Ammon's horn (tissue), 1 donor: ENCODE measurements at places on chromosomes 13 and 19.

DNA sequence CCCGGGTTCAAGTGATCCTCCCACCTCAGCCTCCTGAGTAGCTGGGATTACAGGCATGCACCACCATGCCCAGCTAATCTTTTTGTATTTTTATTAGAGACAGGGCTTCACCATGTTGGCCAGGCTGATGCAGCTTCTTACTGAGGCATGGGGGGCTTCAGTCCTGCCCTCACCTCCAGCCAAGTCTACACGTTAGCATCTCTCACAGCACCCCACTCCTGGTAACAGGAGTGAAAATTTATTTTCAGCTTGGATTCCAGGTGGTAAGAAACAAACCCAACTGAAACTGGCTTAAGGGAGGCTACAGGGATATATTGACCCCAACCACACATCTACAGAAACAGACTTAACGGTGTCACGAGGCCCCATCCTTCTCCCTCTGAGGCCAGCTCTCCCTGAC, 10.6 kb downstream of the NKPD1 start:
- DNase-seq: no peak

DNA sequence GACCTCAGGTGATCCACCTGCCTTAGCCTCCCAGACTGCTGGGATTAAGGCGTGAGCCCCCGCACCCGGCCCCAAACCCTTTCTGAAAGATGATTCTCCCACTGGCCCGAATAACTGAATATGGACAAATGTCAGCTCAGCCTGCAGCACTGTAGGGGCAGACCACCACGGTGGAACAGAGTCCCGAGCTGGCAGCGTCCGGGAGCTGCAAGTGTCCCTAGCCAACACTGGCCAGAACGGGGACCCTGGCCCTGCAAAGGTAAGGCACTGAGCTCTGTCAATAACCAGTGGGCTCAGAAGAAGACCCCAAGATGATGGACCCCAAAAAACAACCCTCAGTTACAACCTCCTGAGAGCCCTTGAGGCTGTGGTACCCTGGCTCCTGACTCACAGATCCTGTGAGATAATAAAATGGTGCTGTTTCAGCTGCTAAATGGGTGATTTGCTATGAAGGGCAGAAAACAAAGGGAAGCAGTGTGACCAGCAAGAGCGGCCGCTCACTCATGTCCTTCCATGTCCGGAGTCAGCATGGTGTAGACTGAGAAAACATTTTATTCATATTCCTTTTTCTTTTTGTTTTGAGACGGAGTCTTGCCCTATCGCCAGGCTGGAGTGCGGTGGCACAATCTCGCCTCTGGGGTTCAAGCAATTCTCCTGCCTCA, 1.6 kb downstream of the LSM7 start:
- no peak for DNase-seq

DNA sequence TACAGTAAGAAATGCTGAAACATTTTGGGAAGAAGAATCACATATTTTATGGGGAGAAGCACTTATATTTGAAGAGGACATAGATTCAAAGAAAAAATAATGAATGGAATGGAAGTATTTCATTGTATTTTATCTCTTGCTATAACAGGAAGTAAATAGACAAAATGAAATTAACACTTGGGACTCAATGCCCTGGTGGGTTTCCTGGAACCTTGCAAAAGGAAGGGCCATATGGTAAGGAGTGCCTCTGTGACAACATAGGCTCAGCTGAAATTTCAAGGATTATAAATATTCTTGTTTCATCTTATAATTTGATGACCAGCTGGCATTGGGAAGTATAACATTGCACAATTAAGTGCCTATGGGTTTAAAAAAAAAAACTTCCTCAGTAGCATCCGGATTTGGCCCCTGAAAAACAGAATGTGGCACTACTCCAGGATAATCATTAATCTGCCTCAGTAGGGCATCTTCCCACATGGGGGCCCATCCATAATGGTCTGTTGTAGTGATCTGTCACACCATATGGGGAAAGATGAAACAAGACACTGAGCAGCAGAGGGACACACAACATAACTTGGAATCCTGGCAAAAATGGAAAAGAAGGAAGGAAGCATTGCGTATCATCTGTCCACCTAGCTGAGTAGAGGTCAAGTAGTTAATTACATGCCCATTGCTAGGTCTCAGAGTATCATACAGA, 321.6 kb downstream of the NDFIP2 start:
- no peak for DNase-seq

DNA sequence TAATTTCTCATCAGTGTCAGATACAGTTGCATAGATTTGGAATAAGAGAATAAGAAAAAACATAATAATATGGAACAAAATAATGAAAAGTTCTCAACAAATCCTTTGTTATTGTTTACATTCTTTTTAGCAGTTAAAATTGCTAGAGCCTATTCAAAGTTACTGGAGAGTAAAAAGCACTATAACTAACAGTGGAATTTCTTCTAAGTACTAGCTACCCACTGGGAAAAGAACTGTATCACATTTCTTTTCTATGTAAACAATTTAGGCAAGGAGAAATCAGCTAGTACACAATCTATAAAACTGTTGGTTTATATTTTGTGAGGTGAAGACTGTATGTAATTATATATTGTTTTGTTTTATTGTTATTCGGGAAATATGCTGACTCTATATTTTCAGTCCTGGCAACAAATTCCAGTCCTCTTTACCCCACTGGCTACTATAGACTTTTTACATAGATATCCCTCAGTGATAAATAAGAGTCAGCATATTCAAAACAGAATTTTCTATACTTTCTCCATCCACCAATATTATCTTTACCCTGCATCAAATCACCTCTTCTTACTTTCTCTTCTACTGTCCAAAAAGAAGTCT, 222.0 kb downstream of the PCDH9 start:
- DNase-seq: no peak

DNA sequence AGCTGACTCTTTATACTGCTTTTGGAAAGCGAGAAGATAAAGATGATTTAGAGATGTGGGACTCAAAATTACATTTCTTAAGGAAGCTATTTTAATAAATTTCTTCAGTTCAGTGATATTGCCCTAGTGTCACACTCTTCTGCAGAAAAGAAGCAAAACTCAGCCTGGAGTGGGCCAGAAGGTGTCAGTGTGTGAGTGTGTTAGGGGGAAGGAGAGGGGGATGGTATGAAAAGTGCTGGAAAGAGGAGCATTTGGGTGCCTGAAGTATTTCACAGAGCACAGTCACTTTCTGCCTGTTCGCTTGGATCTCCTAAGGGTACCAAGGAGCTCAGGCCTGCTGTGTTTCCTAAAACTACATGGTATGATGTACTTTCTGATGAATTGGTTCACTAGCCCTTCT, 84.5 kb upstream of the FRY start:
- no peak for DNase-seq

DNA sequence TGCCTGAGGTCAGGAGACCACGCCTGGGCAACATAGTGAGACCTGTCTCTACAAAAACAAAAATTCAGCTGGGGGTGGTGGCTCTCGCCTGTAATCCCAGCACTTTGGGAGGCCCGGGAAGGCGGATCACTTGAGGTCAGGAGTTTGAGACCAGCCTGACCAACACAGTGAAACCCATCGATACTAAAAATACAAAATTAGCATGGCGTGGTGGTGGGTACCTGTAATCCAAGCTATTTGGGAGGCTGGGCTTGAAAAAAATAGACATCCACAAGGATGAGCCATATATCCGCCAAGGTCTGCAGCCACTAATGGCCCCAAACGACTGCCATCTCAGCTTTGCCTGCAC, 3.1 kb downstream of the RPS16 start:
- no peak for DNase-seq

DNA sequence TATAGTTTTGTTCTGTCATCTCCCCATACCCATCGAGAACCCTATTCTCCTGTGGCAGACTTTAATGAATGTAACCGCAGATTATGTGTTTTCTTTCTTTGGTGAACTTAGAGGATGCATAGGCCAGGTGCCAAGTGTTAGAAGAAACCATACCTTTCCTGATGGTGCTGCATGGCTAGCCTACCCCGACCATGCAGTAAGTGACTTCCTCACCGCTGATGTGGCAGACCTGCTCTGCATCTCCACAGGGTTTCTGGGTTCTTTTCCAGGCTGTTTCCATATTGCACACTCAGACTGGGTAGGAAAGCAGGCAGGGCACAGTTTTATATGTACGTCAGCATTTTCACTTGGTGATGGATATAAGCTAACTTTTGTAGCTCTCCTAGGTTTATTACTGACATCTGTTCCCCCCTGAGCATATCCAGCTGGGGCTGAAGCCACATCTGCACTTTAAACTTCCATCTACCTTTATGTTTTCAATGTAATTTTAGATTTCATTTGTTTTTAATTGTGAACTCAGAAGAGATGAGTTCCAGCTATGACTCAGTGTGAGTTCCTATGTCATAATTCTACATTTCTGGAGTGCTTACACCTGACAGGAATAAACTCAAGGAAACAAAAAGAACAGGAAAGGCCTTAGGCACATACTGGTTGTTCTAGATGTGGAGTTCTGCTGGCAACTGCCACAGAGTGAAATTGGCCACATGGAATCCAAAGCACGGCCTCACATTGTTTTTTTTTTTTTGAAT, 42.3 kb downstream of the LRCH1 start:
- DNase-seq: no peak

- no peak for DNase-seq
These were observed 509.5 kb downstream of the SLITRK1 start for GRCh38 chr13:83372786-83373185.
